ENCODE measurements at places on chromosomes 2 and 18.
A peak's percentile ranks its signal among the peaks of the same experiment; 100 is the strongest.

DNA sequence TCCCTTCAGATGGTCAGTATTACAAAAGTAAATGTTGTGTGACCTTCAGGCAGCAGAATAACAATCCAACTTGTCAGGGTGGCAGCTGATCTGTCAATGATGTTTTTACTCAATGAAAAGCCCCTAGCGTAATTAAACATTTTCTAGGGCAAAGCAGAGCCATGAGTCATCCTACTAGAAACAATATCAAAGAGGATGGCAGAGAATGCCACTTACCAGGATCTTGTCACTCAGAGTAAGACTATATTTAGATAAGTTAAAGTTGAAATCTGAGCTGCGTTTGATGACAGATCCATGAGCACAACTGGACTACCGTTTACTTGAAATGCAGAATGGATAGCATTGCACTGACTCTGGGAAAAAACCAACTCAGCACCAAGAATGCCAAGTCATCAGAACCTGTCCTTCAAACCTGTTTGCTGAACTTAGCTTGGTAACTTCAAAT lies 612.6 kb upstream of the ACVR2A start:
- DNase-seq, result no peak

- DNase-seq, result no peak
These were observed 1467.4 kb upstream of the NXPH2 start for GRCh38 chr2:140247451-140248195.

DNA sequence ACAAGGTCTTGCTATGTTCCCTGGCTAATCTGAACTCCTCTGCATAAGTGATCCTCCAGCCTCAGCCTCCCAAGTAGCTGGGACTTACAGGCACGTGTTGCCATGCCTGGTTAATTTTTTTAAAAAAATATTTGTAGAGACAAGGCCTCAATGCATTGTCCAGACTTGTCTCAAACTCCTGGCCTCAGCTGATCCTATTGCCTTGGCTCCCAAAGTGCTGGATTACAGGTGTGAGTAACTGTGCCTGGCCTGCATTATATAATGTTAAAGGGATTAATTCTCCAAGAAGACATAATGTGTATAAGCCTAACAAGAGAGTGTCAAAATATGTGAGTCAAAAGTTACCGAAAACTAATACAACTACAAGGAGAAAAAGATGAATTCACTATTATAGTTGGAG lies 32.2 kb downstream of the BUB1 start:
- no peak for DNase-seq

DNA sequence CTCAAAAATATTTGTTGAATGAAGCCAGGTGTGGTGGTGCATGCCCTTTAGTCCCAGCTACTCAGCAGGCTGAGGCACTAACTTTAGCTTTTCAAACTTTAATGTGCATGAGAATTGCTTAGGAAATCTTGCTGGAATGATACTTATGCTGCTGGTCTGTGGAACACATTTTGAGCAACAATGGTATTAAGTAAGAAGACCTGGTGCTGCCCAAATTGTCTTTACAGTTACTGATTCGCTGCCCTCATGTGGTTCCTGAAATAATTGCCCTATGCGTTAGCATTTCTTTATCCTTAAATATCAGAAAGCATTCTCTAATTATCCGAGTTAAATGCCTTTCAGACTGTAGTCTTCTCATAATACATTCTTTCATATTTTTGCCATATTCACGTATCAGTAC lies 76.0 kb upstream of the SESTD1 start:
- no peak for DNase-seq

DNA sequence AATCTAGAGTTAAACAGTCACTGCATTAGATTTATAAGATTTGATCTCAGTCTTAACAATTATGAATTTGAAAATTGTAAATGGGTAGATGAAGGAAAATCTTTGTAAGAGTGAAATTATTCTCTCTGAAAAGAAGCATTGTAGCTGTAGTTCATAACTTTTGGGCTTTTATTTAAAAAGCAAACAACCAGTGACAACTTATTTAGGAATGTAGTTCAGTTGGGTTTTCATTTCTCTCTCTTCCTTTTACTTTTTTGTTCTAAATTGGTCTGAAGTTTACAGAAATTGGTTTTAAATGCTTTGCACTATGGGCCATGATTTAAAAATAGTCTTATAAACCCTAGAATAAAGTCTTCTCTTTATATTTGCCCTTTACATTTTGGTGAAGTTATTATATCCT lies 296.6 kb downstream of the GULP1 start:
- DNase-seq, result no peak

DNA sequence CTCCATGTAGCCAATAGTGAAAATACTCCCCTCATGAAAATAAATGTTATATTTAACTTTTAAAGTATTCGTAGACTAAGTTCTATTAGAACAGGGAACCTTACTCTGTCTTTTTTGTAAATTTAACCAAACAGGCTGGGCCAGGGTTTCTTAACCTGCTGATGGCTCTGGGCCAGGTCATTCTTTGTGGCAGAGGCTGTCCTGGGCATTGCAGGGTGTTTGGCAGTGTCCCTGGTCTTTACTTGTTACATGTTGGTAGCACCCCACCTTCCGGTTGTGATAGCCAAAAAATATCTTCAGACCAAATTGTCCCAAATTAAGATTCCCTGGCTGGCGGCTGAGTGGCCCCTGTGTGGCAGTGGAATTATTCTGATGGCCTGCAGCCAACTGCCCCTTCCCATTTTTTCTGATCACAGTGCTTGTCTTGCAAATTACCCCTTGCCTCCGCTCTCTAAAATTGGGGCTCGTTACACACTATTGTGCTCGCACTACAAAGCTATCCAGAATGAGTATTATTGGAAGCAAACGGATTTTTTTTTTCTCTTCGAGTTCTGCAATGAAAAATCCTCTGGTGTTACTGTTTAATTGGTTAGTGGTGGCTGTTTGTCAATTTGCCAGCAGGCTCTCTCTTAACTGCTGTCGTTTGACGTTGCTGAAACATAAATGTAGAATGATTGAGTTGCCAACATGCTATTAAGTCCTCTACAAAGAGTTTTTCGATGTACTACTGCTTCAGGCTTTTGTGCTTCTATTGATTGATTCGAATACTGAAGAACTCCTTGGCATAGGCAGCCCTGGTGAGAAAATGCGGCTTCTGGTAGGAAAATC lies 216.9 kb downstream of the SH3RF3 start:
- DNase-seq, result no peak

DNA sequence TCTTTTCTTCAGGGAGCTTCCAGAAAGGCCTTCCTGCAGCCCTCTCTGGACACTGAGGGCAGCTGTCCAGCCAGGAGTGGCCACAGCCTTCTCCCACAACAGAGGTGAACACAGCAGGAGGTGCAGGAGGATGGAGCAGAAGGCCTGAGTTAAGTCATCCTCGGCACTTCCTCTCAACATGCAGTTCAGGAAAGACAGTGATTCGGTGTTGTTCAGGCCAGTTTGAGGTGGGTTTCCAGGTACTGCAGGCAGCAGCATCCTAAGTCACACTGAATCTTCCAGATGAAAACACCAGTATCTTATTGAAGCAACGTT lies 225.3 kb upstream of the PXDN start:
- no peak for DNase-seq

DNA sequence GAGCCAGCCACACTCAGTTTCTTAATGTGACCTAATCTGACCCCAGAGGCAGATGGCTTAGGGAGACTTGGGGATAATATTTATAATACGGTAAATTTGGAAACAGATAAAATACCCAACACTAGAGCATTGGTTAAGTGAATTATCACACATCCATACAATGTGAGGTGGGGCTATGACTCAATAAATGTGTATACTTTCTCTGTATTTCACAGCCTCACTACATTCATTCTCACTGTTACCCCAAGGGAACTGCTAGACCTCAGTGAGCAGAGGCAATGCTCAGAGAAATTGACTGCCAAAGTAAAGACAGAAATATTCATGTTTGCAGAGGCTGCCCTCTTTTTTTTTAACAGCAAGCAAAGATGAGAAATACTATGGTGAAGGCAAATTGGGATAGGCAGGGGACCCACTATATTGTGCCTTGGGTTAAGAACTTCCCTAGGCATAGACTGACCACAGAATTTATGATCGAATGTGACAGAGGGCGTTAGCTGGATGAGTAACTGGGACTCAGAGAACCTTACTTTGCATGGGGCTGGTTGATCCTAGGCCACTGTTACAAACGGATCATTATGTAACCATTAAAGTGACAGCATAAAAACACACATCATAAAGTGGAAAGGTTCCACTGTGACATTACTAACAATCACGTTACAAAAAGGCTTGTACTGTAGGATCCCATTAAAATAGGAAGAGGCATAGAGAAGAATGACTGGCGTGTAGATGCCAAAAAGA lies 246.0 kb upstream of the LYPD1 start:
- DNase-seq, result no peak

- no peak for DNase-seq
These were observed 11.2 kb upstream of the DAPL1 start for GRCh38 chr2:158783923-158784322.

DNA sequence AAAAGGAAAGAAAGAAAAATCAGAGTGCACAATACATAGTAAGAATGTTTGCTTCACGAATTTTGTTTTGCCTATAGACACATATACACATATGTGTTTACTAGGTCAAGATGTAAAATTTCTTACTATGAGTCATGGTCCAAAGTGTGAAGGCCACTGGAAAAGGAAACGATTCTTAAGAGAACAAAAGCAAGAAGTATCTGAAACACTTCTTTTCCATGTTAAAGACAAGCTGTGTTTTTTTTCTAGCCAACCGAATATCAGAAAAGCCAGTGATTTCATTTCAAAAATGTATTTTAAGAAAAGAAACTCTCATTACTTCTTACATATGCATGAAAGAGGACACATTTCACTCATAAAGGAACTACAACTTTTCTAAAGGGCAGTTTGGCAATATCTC lies 24.9 kb downstream of the PECR start:
- peak; percentile 11 for DNase-seq

- no peak for DNase-seq
These were observed 25.0 kb downstream of the TTN start for GRCh38 chr2:178782236-178782635.

DNA sequence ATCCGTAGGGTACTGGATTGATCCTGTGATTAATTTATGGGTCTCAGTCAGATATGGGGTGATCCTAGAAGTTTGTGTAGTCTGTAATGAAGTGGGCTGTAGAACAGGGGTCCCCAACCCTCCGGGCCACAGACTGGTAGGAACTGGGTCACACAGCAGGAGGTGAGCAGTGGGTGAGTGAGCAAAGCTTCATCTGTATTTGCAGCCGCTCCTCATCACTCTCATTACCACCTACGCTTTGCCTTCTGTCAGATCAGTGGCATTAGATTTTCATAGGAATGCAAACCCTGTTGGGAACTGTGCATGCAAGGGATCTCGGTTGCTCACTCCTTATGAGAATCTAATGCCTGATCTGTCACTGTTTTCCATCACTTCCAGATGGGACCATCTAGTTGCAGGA lies 48.8 kb downstream of the EML4 start:
- DNase-seq, result no peak

DNA sequence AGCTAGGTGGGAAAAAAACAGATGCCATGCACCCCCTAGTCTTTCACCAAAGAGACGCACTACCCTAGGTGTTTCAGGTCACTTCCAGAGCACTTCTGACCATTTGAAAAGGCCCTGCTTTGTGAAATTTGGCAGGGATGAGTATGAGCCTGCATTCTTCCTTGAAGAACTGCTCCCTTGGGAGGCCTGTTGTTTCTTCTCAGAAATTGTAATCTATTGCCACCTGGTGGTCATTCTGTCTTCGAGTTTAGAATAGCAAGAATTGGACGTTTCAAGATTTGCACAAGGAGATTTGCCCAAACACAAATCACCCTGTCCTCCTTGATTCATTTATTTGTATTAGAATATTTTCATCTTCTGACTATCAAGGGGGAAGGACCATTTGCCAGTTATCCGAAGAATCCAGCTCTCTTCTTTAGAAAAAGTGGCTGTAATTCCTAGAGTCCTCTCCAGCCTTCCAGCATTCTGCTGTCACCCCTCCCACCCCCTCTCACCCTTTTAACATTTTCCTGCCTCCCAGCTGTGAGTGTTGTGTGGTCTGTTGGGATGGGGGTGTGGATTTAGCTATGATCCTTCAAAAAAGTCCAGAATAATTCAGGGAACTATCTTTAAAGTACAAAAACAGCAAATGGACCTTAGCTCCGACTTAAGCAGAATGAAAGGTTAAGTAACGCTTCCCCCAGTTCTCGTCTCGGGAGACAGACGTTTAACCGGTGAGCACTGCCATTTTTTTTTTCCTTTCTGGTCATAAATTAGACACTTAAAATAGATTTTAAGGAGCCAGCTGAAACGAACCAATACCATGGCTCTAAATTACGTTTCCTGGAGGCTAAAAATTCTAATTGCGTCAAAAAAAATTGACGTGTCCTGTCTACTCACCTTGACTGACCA lies 3.7 kb upstream of the GAD1 start:
- peak; percentile 46 for DNase-seq

DNA sequence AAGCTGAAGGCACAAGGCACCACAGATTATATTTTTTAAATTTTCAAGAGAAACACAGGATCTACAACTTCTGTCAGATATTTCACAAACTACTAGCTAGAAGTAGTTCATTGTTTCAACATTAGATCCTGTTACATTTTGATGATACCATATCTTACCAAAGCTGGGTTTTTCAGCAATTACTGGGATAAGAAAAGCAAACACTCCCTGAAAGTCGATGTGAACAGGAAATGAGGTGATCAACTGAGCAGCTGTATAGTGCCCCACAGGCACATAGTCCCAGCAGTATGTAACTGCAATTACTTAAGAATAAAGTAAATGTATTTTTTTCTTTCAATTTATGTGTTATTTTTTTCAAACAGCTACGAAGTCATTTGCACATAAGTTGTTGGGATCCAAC lies 103.5 kb downstream of the DNER start:
- no peak for DNase-seq
